NCI-H1105 (cell line): ENCODE measurements at places on chromosomes 2 and 18.

DNA sequence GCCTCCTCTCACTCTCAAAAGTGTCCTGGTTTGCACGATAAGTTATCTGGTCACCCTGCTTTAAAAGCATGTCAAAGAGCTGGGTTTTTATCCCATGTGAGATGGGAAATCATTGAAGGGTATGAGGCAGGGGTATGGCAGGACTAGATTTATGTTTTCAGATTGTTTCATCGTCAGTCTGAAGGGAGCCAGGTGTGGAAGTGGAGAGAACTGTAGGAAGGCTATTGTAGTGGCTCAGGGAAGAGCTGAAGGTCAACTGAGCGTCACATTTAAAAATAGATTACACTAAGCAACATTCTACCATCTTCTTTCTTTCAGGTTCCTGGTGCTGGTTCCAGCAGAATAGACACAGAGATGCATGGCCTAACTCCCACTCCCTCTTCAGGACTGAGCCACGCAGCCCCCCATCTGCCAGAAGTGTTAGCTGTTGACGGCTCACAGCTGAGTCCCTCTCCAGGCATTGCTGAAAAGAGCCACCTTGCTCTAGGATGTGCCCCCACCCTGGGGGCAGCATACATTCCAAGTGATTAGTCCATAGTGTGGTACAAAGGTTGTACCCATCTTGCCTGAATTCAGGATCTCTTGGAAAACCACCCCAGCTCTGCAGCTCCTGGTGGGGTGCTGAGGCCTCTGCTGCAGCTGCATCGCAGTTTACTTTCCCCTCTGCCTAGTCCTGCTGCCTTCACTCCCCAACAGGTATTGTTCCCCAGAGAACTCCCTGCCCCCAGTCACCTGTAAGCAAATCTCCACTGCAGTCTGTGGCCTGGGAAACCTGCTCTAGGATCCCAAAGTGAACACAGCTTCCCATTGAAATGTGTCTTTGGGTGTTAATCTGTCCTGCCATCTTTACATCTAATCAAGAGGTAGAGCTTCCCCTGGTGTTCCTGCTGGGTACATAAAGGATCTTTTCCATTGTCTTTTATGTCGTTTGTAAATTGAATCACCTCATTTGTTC lies 79.5 kb upstream of the KLF7 start:
- DNase-seq: no peak

DNA sequence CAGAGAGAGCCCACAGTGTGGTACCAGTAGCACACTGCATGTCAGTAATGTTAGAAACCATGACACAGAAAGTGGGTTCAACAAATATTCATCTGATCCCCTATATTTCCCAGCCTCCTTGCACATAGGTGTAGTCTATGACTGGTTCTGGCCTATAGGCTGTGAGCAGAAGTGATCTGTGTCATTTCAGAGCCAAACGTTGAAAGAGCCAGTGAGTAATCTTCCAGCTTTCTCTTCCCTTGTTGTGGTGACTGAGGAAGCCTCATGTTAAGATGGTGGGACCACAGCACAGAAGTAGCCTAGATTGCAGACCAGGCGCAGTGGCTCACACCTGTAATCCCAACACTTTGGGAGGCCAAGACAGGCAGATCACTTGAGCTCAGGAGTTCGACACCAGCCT lies 4.1 kb downstream of the TMEM237 start:
- DNase-seq: no peak

DNA sequence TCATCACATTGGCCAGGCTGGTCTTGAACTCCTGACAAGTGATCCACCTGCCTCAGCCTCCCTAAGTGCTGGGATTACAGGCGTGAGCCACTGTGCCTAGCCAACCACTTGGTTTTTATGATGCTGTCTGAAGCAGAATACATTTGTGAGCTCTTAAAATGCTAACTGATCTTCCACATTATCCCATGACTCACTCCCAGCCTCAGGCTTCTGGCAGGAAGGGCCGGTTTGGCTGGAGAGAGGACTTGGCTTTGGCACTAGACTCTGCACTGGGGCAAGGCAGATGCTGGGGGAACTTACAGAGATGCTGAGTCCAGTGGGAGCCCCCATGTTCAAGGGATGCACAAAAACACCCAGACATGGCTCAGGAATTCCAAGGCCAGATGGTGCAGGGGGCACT lies 40.5 kb upstream of the SH3BP4 start:
- no peak for DNase-seq

GRCh38 chr2:31318361-31319336 lies 84.7 kb downstream of the EHD3 start:
- no peak for DNase-seq

GRCh38 chr2:240401781-240402551 lies 33.5 kb upstream of the GPC1 start:
- no peak for DNase-seq

GRCh38 chr18:1922066-1922465 lies 649.2 kb downstream of the METTL4 start:
- DNase-seq: no peak

DNA sequence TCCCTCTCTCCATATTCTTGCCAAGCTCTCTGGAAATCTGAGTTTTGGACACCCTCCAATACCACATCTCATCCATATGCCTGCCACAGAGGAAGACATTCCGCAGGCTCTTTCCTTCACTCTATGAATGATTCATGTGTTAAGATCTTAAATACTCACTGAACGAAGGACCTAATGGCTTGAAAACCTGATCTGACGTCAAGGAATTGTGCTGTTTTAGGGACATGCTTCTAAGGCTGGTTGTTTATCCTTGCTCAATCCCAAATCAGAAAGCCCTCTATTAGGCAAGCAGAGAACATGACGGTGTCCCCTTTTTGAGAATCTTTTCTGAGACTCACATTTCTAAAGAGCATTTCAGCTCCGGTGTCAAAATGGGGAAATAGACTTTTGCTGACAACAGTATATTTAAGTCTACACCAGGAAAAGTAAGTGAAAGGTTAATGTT lies 83.7 kb upstream of the GALNT5 start:
- no peak for DNase-seq

- no peak for DNase-seq
These were observed 1.8 kb downstream of the GYPC start for GRCh38 chr2:126657636-126658318.

DNA sequence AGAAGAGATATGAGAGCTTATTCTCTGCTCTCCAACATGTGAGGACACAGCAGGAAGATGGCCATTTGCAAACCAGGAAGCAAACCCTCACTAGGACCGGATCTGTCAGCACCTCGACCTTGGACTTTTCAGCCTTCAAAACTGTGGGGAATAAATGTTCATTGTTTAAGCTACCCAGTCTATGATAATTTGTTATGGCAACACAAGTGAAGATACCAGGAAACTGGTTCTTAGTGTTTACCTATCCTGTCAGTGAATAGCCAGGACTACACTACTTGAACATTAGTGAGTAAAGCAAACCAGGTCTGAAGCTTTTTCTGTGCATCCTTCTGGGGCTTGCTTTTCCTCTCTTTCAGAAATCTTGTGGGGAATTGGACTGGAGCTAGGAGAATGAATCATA lies 44.4 kb upstream of the BARD1 start:
- DNase-seq: no peak

DNA sequence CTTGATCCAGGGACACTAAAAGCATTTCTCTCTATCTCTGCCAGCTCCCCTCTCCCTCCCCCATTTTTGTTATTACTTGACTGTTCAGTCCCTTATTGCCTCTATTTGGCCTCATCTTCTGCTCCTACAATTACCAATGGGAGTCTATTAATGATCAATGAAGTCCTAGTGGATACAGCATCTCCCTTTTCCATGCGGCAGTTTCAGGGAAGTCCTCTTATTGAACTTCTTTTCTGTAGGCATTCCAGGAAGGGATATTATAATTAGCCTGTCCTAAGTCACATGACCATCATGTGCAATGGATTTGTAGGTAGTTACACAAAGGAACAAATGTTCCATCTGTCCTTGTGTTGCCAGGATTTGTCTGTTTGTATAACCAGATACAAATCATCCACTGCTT lies 495.1 kb upstream of the CNTNAP5 start:
- no peak for DNase-seq

DNA sequence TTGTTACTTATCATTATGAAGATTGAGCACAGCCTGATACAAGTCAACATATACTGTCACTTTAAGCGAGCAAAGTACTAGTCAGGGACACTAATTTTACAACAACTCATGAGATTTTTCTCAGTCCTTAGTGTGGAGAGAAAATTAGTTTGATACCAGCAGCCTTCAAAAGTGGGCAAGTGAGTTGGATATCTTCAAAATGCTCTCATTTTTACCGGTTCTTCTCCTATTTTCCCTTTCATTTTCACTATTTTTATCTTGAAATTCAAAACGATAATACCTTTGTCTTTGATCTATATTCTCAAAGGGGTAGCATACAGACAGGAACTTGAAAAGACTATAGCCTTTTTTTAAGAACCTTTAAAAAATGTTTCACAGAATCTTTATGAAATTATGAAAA lies 52.0 kb upstream of the UBXN4 start:
- no peak for DNase-seq

- no peak for DNase-seq
These were observed 796 bp downstream of the RFTN2 start for GRCh38 chr2:197674591-197674990.

DNA sequence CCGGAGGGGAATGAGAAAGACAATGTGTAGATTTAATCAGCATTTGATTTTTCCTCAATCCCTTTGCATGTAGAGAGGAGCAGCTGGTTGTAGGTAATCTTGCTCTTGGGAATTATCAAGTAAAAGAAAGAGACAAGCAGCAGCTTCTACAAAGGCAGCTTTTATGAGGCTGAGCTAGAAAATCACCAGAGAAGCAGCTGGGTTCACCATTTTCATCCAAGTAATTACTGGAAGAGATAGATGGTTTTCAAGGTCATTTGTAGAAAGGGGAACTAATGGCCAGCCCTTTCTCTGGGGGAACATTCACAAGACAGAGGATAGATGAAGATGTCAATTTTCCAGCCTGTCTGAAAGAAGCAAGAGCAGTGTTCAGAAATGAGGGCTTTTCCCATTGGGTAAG lies 113.0 kb downstream of the RND3 start:
- no peak for DNase-seq

DNA sequence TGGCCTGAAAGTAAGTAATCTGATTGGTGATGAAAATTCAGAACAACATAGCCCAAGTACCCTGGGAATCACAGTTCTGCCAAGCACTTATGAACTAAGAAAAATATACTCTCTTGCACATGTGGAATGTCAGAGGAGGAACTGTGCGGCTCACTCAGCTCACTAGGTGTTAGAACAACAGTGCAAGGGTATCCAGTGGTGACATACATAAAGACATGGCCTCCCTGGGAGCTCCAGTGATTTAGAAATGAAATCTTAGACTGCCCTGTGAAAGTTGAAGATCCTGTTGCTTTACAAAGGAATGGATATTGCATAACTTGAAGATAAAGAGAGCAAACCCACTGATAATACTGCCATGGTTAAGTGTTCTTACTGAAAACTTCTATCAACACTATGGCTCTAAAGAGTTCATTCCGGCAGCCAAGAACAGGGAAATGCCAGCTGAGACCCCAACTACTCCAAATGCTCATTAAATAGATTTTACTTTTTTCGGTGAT lies 246.2 kb downstream of the ARHGAP15 start:
- no peak for DNase-seq

DNA sequence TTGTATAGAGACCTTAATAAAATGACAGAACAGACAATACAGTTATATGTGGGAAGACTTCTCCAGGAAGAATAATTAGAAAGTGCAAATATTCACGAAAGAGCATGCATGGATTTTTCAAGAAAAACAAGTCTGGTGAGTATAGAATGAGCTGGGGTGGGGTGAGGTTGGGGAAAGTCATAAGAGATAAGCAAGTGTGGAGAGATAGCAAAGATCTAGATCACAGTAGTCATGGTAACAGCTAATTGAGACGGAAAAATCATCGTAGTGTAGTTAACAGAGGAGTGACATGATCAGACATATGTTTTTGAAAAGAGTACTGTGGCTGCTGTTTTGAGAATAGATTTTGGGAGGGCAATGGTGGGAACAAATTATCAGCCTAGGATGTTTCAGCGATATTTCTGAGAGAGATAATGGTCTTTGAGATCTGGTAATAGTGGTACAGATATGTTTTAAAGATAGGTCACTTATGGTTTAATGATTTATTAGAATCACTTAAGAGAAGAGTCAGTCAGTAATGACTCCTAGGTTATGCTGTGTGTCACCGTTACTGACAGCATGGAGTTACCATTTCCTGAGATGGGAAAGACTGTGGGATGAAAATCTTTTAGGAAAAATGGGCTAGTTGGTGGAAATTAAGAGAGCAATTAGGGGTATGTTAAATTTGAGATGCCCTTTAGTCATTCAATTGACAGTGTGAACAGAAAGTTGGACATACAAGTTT lies 248.5 kb upstream of the SLC8A1 start:
- no peak for DNase-seq

DNA sequence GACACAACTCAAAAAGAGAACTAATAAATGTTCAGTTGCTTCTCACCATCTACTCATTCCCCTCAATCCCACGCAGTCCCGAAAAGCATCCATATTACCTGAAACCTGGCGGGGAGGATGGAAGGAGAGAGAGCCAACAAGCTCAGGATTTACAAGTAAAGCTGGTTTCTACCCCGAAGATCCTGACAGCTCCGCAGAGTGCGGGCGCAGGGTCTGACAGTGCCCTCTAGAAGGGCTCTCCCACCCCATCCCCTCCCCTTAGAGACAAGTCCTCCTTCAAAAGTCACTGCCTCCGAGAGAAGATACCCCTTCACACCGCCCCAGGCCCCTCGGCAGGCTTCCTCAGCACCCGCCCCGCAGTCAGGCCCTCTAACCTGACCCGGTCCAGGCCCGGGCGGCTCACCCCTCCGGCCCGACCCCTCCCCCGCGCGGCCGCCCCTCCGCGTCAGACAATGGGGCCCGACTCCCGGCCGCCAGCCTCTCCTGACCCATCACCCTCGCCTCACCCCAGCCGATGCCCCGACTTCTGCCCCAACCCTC lies 550 bp downstream of the RAB1A start:
- DNase-seq: no peak

GRCh38 chr2:10327896-10328669 lies 25.4 kb downstream of the HPCAL1 start:
- DNase-seq: peak; percentile 20

GRCh38 chr2:224670203-224670602 lies 46.0 kb downstream of the CCDC195 start:
- DNase-seq: no peak

DNA sequence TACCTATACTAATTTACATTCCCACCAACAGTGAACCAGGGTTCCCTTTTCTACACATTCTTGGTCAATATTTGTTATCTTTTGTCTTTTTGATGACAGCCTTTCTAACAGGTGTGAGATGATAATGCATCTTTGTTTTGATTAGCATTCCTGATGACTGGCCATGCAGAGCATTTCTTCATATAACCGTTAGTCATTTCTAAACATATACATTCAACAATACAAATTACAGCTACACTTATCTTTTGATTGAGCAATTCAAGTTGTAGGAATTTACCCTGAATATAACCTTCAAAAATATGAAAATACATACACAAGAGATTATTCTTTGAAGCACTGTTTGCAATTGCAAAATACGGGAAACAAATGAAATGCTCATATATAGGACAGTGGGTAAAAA lies 94.9 kb downstream of the TMEM131 start:
- no peak for DNase-seq

GRCh38 chr18:23437357-23438045 lies 15.6 kb upstream of the RIOK3 start:
- peak; percentile 70 for DNase-seq

GRCh38 chr2:158999458-158999857 lies 31.0 kb downstream of the TANC1 start:
- no peak for DNase-seq

GRCh38 chr2:200353120-200353519 lies 46.6 kb downstream of the SPATS2L start:
- DNase-seq: no peak
